ENCODE measurements at places on chromosomes 11 and 22.

- no peak for DNase-seq
Observed at GRCh38 chr11:45671246-45672171, 6.1 kb upstream of the CHST1 start.

DNA sequence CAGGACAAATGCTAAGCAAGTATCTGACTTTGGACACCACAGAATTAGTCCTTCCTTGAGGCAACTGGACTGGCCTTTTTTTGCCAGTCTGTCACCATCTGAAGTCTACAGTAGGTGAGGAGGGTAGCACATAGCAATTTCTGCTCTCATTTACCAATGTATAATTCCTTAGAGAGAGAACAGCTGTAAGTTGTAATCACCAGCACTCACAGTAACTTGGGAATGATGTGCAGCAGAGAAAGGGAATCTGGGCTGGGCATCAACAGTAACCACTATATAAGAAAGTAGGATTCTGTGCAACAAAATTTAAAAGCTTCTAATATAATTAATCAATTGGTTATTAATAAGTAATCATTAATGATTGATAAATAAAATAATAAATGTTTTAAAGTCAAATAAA lies 86.3 kb upstream of the FAT3 start:
- no peak for DNase-seq

- no peak for DNase-seq
Observed at GRCh38 chr11:118629761-118630661, 22.6 kb downstream of the PHLDB1 start.

DNA sequence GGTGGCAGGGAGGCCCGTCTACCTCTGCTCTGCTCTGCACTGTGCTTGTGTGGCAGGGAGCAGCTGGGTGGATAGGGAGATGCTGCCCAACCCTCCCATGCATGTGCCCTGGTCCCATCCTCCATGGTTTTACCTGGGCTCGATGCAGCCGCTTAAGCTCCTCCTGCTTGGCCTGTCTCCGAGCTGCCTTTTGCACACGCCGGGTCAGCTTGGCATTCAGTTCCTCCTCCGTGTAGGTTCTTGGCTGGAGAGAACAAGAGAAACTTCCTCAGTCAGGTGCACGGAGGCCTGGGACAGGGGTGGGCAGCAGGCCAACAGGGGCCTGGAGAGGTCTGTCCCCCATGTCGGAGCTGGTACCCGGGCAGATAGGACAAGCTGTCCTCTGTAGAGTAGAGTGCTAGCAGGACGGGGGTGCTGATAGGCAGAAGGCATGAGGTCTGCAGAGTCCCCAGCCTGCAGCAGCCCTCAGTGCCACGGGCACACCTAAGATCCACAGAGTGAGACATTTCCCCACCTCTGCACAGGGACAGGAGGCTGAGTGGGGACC lies 36.4 kb upstream of the BID start:
- DNase-seq, result no peak

DNA sequence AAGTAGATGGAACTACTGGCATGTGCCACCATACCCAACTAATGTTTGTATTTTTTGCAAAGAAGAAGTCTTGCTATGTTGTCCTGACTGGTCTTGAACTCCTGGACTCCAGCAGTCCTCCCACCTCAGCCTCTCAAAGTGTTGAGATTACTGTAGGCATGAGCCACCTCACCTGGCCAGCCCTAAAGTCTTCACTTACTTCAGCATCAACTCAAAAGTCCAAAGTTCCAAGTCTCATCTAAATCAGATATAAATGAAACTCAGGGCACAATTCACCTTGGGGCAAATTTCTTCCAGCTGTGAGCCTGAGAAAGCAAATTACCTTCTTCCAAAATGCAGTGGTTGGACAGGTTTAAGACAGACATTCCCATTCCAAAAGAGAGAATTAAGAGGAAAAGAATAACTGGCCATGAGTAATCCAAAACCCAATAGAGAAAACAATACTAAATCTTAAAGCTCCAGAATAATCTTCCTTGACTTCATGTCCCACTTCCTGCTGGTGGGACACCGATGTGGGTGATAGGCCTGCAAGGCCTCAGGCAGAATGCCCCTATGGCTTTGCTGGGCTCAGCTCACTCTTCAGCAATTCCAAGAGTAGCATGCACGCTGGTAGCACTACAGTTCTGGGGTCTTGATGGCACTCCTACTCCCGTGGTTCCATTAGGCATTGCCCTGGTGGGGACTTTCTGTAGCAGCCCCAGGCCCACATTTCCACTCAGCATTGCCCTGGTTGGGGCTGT lies 50.3 kb downstream of the TUG1 start:
- DNase-seq, result no peak

- DNase-seq, result no peak
Observed at GRCh38 chr11:109996060-109996459, 97.1 kb upstream of the ZC3H12C start.

DNA sequence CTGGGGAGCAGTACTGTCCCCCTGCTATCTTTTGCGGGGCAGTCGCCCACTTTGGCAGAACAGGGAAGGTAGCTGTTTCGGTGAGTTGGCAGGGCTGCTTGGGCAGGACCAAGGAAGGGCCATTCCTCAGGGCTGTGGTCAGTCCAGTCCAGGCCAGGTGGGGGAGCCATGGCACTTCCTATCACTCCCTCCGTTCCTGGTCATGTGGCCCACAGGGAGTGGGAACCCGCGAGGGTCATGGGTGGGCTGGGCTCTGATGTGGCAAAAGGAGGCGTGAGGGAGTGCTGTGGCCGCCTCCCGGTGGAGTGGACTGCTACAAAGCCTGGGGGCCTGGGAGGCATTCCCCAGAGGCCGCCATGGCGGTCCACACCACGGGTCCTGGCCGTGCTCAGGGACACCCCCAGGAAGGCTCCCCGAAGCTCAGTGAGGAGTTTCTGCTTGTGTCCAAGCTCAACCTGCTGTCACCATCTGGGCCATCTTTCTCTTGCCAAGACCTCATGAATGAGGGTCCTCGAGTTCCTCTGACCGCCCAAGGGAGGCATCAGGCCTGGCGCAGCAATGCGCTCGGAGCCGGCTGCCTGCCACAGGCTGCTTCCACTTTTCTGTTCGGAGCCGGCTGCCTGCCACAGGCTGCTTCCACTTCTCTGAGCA lies 11.9 kb downstream of the CHID1 start:
- DNase-seq, result no peak

DNA sequence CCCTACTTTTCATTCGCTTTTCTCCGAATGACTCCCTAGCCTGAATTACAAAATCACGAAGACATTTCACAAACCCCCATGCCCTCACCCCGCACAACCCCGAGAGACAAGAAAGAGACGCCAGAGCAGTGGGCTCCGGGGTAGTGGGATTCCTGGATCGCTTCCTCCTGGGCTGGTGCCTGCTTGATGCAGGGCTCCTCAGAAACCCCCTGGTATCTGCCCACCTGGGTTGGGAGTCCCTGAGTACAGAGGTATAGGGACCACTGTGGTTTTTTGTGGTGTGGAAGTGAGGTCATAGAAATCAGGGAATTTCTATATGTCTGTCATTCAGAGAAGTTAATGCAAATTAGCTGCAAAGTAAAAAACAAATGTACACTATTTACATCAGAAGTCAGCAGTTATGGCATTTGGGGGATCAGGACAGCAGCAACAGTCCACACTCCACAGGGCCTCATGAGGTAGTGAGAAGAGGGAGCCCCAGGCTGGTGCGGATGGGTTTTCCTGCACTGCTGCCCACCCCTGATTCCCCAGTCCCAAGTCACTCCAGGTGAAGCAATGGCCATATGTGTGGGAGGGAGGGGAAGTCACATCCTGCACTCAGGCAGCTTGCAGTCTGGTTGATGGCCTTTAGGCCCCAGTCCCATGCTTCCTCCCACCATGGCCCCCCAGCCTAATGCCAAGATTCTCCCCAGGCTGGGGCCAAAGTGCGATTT lies 39.6 kb downstream of the BUD13 start:
- DNase-seq, result no peak

- DNase-seq, result no peak
Observed at GRCh38 chr11:119424276-119424675, 1.3 kb upstream of the THY1 start.

- DNase-seq, result no peak
Observed at GRCh38 chr11:35540526-35540925, 15.1 kb upstream of the PAMR1 start.

GRCh38 chr11:118689503-118689851 lies 10.0 kb upstream of the TREH start:
- no peak for DNase-seq

DNA sequence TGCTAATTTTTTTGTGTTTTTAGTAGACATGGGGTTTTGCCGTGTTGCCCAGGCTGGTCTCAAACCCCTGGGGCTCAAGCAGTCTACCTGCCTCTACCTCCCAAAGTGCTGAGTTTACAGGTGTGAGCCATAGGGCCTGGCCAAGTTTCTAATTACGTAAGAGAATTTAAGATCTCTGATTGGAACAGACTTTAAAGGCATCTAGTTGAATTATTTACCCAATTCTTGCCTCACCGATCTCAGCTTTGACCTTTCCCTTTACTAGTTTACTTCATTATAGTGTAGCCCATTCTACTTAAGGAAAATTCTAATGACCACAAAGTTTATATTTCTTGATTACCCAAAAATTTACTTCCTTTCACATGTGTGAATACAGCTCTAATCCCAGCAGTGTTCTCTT lies 81.6 kb downstream of the YAP1 start:
- no peak for DNase-seq

GRCh38 chr11:65219930-65220213 lies 38.1 kb downstream of the CAPN1 start:
- DNase-seq, result no peak

GRCh38 chr11:19766206-19766605 lies 53.6 kb downstream of the NAV2 start:
- DNase-seq, result no peak

DNA sequence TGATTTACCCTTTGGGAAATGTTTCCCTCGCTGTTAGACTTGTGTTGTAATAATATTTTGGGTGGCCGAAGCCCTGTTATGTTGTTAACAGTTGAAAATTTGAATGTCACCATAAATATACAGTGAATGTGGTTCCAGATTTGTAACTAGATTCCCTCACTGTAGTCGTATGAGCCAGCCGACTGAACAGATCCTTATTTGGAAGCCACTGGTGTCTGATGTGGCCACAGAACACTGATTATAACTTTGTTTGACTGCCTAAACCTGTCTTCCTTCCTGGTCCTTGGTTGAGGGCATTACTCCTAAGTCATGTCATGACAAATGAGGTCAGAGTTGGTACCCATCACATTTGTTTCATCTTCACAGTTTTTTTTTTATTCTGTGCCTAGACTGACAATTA lies 45.4 kb downstream of the YAP1 start:
- no peak for DNase-seq

DNA sequence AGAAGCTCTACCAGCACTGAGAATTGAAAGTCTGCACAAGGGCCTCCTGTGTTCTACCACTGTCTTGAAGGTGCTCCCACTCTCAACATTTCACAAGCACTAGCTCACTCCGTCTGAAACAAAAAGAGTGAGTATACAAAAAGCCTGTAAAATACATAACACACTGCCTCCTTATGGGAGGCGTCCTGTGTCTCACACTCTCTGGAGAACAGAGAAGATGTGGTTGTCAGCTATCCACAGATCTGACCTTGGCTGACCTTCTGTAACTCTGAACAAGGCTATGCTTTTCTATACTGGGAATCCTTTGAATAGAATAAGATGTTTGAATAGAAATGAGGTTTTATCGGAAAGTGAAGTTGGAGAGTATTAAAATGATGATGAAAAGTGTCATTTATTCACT lies 171.3 kb upstream of the TMEM45B start:
- DNase-seq, result no peak

- DNase-seq, result no peak
Observed at GRCh38 chr22:29719899-29720645, at the start of gene CABP7. Gene CABP7 (plus strand): TSS chr22:29720003. CDS start chr22:29720425, 422 bp downstream.

DNA sequence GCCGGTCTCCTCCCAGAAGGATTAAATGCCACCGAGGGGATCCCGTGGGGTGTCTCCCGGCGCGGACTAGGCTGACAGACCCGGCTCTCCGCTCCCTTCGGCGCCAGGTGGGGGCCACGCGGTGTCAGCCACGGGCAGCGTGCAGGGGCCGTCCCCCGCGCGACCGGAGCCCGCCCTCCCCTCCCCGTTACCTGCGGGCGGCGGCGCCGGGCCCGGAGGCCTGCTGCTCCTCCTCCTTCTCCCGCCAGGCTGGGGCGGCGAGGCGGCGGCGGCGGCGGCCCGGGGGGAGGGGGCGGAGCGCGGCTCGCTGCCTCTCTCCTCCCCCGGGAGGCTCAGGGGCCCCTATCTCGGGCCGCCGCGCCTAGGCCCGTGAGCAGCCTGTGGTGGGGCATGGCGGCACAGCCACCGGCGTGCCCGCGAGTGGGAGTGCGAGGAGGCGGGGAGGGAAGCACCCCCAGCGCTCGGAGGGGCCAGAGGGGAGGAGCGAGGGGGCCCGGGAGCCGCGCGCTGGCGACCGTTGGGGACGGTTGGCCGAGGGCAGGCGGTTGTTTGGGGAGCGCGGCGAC lies 450 bp downstream of the ZBTB44 start:
- DNase-seq, result peak; percentile 21

DNA sequence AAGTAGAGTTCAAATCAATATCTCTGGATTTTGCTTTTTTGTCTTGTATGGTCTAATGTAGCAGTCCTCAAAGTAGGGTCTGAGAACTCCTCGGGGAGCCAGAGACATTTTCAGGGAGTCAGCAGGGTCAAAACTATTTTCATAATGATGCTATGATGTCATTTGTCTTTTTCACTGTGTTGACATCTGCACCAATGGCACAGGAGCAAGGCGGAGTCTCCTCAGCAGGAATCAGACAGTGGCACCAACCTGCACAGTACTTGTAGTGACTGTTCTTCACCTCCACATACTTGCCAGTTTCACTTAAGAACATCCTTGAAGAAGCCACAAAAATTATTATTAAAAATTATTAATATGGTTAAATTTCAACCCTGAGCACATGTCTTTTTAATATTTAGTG lies 14.9 kb upstream of the FXYD6 start:
- DNase-seq, result no peak

DNA sequence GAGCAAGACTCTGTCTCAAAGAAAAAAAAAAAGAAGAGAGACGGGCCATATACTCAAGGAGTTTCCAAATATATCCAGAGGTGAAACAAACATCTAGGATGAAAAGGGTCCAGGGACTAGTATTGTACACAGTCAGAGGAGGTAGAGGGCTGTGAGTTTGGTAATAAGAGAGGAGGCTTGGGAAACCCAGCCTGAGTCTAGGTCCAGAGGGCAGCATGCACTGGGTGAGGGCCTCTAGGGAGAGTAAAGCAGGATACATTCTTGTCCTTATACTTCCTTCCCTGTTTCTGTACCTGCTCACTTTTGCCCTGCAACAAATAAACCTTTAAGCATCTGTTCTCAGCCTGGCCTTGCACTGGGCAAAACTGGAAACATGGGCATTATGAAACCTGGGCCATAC lies 31.5 kb downstream of the STIM1 start:
- no peak for DNase-seq

DNA sequence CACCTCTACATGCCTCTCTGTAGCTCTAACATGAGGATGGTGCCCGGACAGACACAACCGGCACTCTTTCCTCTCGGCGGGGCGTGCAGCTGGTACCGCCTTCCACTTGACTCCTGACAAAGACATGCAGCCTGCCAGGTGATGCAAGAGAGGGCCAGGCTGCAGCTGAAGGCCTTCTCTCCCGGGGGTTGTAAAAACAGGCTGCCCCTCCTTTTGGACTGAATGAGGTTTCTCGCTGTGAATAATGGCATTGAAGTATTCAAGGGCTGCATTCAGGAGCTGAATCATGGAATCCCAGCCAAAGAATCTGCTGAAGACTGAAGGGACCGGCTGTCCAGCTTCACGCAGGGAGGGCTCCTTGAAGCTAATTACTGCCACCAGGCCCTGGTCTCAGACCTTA lies 110.9 kb downstream of the GALNT18 start:
- no peak for DNase-seq

GRCh38 chr11:64936539-64936938 lies 846 bp upstream of the GPHA2 start:
- no peak for DNase-seq

- no peak for DNase-seq
Observed at GRCh38 chr11:129368889-129369672, 6.6 kb upstream of the BARX2 start.

All from stimulated activated CD8-positive, alpha-beta memory T cell treated with anti-CD3 and anti-CD28 coated beads, Interleukin-7, amount 100 ng/mL, for 24 hours (primary cell).